Activated T-helper 17 cell treated with anti-CD3 and anti-CD28 coated beads, Interleukin-2, amount 50 U/mL, for 72 hours (primary cell): ENCODE measurements at places on chromosomes 5 and 9. TPM values are rescaled to one million over a fixed set of nuclear protein-coding genes. Genes with fewer than 3 reads are reported as not detected.

DNA sequence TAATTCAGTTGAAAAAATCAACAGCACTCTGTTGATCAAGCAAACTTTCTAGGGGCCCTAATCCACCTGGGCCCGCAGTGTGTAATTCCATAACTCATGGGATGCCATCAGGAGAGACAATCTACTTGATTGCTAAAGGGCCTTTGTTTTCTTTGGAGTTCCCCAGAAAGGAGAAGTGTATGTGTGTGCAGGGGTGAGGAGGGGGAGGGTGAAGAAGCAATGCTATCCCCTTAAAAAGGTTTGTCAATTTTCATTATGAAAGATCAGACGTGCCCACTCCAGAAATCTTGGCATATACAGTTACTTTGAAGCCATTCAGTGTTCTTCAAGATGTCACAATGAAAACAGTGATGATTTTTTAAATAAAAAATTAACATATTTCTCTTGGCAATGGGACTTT is 6.2 kb downstream of the PARP8 start:
- ATAC-seq = no peak

DNA sequence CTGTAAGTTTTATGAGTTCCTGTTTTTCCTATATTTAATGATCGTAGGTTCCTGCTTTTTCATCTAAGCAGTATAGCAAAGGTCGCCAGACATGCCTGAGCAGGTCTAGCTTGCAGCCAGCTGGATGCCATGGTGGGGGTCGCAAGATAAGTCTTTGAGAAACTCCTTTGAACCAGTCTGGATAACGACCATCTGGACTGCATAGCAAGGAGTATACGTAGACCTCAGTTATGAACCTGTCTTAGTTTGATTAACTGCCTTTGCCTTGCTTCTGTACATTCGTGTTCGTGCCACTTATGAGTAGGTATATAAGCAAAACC is 8.4 kb upstream of the SPATA31E1 start:
- no peak for ATAC-seq

GRCh38 chr9:87395804-87396479 is 101.7 kb upstream of the DAPK1 start:
- no peak for ATAC-seq

DNA sequence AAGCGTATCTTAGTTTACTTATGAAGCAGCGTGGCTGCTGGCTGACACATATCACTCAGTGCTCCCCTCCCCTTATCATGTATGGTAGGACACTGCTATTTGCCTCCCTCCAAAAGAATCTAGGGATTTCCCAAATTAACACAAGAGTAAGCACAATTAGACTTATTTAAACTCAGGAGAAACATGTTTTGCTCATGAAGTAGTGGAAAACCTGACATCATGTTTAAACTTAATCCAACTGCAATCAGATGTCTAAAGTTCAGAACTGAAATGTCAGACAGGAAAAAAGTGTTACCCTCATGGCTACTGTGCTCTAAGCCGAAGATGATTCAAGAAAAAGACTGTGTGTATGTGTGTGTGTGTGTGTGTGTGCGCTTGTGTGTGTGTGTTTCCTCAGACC is 324.1 kb upstream of the TNC start:
- ATAC-seq = no peak

DNA sequence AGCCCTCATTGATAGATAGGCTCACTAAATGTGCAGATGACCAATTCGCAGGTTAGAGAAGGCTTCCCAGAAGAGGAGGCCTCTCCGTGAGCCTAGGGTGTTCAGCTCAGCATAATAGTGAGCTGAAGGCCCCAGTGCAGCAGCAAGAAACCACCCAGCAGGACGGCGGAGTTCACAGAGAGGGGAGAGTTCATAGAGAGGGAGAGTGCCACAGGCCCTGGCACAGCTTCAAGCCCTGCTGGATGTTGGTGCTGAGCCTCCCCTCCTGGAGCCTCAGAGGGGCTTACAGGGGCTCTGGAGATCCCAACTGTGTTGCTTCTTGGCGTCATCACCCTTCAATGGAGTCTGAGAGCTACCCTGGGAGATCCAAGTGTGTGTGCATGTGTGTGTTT is 2.1 kb downstream of the SLC22A5 start:
- no peak for ATAC-seq

- ATAC-seq = peak; percentile 90
Observed at GRCh38 chr9:37994639-37995347, 74.2 kb downstream of the SHB start.

DNA sequence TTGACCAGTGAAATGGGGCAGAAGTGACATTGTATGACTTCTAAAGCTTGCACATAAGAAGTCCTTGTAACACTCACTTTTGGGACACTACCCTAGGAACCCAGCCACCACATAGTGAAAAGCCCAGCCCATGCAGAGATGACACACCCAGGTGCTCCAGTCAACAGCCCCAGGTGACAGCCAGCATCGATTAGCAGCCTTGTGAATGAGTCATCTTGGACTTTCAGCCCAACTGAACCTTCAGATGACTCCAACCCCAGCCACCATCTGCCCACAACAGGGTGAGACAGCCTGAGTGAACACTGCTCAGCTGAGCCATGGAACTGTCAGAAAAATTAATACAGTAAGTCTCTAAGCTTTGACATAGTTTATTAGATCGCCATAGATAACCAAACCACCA is 458.6 kb downstream of the ZSWIM6 start:
- ATAC-seq = peak; percentile 85

DNA sequence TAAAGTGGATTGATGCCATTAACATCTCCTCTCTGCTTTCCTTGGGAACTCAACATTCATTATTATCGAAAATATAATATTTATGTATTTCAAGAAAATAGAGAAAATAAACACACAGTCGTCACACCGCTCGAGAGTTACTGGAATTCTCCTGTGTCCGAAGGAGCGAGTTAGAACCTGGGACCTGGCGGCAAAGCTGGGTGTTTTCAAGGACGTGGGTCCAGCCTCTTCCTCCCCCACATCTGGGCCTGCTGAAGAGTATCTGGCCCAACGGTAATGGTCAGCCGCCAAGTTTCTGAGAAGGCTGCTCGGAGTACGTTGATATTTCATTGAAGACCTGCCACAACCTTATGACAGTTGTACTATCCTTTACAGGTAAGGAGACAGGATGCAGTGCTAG is 47.9 kb downstream of the IRX2 start:
- no peak for ATAC-seq

- no peak for ATAC-seq
Observed at GRCh38 chr9:132585954-132586829, 3.8 kb downstream of the BARHL1 start.

DNA sequence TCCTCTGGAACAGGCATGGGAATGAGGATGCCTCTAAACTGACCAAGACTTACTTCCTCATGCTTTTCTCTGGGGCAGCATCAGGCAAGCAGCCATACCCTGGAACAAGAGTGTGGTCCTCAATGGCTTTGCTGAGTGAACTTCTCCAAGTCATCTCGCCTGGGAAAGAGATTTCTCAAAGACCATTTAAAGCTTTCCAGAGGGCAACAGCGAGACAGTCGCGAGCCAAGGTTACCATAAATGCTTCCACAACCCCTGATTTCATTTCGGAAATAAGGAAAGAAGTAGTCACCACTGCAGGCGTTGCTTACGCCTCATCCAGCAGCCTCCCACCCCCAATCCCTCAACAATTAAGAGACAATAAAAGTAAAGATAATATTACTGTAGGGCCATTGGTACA is 1.1 kb upstream of the SNCAIP start:
- ATAC-seq = no peak

DNA sequence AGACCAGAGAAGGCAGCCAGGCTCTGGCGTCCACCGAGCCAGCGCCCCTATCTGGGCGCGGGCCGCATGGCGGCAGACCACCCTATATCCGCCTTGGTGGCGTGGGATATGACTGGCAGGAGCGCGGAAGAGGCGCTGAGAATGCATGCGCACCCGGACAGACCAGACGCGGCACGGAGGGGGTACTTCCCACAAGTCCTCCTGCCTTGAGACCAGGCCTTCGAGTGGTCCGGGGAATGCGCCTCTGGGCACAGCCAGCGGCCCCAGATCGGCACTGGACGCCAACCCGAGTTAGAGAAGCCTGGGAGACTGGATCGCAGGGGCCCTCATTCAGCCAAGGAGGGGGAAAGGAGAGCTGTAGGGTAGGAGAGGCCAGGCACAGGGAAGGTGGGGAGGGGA is 2.5 kb upstream of the LMX1B start:
- no peak for ATAC-seq

DNA sequence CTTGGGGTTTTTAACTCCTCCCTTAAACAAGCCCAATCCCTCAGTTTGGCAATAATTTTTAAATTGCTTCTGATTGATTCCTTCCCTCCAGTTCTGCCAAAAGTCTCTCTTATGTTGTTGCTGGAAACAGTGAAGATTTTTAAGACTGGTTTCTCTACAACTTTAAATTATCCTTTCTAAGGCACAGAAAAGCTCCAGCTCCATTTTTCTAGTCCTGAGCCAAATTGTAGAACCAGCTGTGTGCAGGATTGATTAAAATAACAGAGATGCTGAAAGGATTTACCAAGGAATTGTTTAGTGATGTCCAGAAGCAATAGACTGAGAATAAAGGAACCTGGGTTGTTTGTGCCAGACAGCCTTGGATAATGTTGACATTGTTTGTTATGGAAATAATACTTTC is 111.3 kb downstream of the NUDT12 start:
- no peak for ATAC-seq

DNA sequence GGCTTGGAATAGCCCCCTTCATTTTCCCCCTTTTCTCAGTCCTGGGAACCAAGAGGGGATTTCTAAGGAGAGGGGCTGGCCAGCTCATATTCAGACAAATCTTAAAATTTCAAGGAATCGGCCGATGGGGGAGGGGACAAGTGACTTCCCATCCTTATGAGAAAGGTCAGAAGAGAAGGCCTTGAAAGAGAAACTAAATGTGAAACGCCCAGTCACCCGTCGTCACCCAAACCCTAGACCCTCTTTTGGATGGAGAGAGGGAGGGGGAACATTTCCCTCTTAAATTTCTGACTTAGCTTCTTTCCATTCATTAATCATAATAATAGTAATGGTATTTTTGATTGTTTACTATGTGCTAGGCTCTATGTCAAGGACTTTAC is 850 bp upstream of the CCL19 start:
- ATAC-seq = no peak

- ATAC-seq = no peak
Observed at GRCh38 chr5:154081246-154081645, 42.5 kb downstream of the MFAP3 start.

GRCh38 chr5:107330903-107331302 is 339.8 kb downstream of the EFNA5 start:
- ATAC-seq = no peak

- ATAC-seq = no peak
Observed at GRCh38 chr9:99475401-99476065, 253.5 kb downstream of the SEC61B start.

DNA sequence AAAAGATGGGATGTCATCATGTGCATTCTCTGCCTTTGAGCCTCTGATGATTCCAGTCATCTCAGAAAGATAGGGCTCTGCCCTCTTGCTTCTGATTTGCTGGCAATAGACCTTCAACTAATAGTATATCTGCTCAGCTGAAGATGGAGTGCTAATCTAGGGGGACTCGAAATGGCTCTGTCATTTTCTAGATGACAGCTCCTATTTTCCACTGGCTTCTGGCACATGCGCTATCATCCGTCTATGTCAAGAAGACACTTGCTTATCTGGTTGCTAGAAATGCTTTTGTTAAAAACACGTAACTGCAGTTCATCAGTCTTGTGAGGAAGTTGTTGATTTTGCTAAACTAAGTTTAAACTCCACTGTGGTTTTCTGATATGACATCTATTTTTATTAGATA is 265.5 kb upstream of the ZNF608 start:
- no peak for ATAC-seq

DNA sequence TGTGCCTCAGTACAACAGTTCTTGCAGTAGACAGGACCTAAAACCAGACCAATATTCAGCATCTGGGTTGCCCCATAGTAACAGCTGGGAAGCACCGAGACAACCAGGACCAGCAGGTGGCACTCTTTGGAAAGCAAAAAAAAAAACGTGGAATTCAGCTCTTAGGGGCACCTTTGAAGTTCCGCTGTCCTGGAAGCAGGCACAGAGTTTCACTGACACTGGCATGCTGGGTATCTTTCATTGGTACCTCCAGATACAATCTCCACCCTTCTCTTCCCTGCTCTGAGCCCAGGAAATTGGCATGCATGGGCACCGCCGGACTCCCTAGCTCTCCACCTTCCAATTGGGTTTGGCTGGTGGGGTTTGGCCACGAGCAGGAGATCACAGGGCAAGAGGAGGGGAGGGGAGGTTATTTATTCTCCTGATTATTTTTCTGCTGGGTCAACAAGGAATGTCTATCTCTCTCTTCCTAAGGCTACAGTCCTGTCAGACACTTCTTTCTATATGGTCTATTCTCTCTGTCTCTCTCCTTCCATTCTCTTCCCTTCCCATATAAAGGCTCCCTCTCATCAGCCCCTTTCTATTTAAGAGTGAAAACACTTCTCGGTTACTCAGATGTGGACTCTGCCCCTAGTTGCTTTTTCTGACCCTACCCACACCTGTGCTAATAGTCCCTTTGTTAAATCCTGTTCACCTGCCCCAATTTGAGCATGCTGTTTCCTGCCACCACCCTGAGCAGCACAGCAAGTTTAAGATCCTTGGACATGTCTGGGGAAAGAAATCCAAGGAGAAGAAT is 1.9 kb upstream of the IDNK start:
- no peak for ATAC-seq

DNA sequence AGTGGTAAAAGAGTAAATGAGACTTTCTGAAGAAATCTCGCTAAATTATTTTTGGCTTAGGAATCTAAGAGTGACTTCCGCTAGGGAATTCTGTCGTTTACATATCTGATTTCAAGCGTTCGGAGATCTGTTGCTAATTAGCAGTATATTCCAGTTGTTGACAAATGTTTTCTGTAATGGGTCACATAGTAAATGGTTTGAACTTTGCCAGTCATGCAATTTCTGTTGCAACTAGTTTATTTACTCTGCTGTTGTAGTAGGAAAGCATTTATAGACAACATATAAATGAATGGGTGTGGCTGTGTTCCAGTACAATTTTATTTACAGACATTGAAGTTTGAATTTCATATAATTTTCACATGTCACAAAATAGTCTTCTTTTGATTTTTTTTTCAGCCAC is 57.4 kb upstream of the JAK2 start:
- no peak for ATAC-seq

- ATAC-seq = no peak
Observed at GRCh38 chr9:78235256-78235761, 566 bp upstream of the CEP78 start.

DNA sequence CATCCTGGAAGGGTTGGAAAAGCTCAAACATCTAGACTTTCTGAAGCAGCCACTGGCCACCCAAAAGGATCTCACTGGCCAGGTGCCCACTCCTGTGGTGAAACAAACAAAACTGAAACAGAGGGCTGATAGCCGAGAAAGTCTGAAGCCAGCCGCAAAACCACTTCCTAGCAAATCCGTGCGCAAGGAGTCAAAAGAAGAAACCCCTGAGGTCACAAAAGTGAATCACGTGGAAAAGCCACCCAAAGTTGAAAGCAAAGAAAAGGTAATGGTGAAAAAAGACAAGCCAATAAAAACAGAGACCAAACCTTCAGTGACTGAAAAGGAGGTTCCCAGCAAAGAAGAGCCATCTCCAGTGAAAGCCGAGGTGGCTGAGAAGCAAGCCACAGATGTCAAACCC is 87.6 kb downstream of the MAP1B start:
- peak; percentile 85 for ATAC-seq

The DNAH5 gene
- not detected for total RNA-seq

The FGF1 gene
- total RNA-seq = not detected

The NR4A3 gene
- total RNA-seq = 4.8 TPM

The TOMM5 gene
- total RNA-seq = 77.7 TPM

The ATP10B gene
- total RNA-seq = not detected

The LCN9 gene
- total RNA-seq = not detected

The LECT2 gene
- total RNA-seq = not detected

The DOCK8 gene
- 158 TPM for total RNA-seq

The UNC5A gene
- not detected for total RNA-seq

The CCNI2 gene
- 1.2 TPM for total RNA-seq

The BRINP1 gene
- not detected for total RNA-seq

The RNF183 gene
- total RNA-seq = 10.9 TPM

The TRPM3 gene
- total RNA-seq = not detected

The ZNF169 gene
- 6.6 TPM for total RNA-seq
